Neural crest cell (in vitro differentiated cells): ENCODE measurements at places on chromosomes 2 and 18. TPM values are rescaled to one million over a fixed set of nuclear protein-coding genes. Genes with fewer than 3 reads are reported as not detected.

DNA sequence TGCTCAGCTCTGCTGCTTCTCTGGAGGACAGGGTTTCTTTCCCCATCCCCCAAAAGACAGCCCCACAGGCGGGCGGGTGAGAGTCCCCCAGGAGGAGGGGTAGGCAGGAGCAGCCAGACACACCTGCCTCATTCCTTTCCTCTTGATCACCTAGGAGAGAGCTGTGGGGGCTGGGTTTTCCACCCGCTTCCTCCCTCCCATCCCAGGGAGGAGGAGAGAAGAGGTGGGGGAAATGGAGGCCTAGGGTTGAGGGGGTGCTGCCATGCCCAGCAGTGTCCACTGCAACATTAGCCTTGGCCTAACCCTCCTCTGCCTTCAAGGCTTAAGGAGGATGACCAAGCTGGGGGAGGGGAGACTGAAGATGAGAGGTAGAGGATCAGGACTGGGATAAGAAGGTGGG is 14.7 kb downstream of the WNT10A start:
- peaks cover 97% of the 10 kb centered on the region for H3K27me3 ChIP-seq
- DNase-seq, result no peak
- no peaks in the 10 kb centered on the region for H3K36me3 ChIP-seq
- no peak overlapping the region for H3K4me3 ChIP-seq
- H3K4me1 ChIP-seq, result peaks cover 17% of the 10 kb centered on the region
- H3K27ac ChIP-seq, result no peak overlapping the region

- H3K27ac ChIP-seq, result no peak overlapping the region
- DNase-seq, result no peak
- peaks cover 7% of the 10 kb centered on the region for H3K27me3 ChIP-seq
Observed at GRCh38 chr2:200786423-200786822, 25.3 kb upstream of the BZW1 start.

- H3K27me3 ChIP-seq, result peaks cover 3% of the 10 kb centered on the region
- H3K36me3 ChIP-seq, result peaks cover 3% of the 10 kb centered on the region
- peak; percentile 70 for DNase-seq
- no peak overlapping the region for H3K27ac ChIP-seq
- H3K4me3 ChIP-seq, result no peak overlapping the region
Observed at GRCh38 chr2:25276569-25277465, 64.9 kb downstream of the DNMT3A start.

Gene EIPR1
- 33.0 and 34.9 TPM in 2 replicates for total RNA-seq

Gene CDH19
- 14.7 and 16.3 TPM in 2 replicates for total RNA-seq

Gene ACTG2
- total RNA-seq, result 0.39 TPM in 1 of 2 replicates, not detected in the other
